Prostate gland (tissue), 2 donors: ENCODE measurements at places on chromosomes 16 and 17. TPM values are rescaled to one million over a fixed set of nuclear protein-coding genes. Genes with fewer than 3 reads are reported as not detected.

- no peak for DNase-seq
These were observed 583.3 kb downstream of the HS3ST4 start for GRCh38 chr16:26275021-26275590.

DNA sequence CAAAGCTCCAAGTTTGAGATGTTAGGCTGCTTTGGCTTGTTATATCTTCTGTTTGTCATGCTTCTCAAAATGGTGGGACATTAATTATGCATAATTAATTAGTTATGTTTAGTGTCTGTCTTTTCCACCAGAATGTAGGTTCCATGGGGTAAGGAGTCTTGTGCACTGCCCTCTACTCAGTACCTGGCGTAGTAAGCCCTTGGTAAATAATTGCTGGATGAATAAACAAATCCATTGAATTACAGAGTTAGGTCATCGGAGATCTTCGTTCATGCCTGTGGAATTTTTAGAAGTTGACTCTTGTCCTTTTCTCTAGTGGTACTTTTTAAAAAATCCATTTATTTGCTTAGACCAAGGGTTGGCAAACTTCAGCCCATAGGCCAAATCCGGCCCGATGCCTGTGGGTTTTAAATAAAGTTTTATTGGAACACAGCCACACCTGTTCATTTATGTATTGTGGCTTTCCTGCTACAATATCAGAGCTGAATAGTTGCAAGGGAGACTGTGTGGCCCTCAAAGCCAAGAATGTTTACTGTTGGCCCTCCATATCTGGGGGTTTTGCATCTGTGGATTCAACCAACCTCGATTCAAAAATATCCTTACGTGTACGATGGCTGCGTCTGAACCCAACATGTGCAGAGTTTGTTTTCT is 524.8 kb upstream of the EEF2KMT start:
- no peak for DNase-seq

DNA sequence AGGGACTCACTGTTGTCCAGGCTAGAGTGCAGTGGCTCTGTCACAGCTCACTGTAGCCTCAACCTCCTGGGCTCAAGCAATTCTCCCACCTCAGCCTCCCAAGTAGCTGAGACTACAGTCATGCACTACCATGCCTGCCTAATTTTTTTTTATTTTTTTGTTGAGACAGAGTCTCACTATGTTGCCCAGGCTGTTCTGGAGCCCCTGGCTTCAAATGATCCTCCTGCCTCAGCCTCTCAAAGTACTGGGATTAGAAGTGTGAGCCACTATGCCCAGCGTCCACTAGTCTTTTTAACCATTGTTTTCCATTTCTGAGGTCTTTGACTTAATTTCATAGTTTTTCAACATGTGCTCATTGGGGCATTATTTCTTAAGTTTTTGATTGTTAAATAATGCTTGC is 13.5 kb downstream of the NSRP1 start:
- DNase-seq, result no peak

- DNase-seq, result no peak
These were observed 30.1 kb downstream of the USP22 start for GRCh38 chr17:21012736-21013135.

Gene EXOC7
- 136 TPM for total RNA-seq

- no peak for DNase-seq
These were observed 16.2 kb downstream of the GLIS2 start for GRCh38 chr16:4332083-4332482.
